B cell (primary cell): ENCODE measurements at places on chromosomes 2 and 18. TPM values are rescaled to one million over a fixed set of nuclear protein-coding genes. Genes with fewer than 3 reads are reported as not detected.

KIF5C gene
- total RNA-seq, result 6.0 and 6.1 TPM in 2 replicates

NEMP2 gene
- total RNA-seq, result 17.3 and 22.4 TPM in 2 replicates

ABCB11 gene
- total RNA-seq, result not detected in 2 replicates

KCNG2 gene
- not detected in 2 replicates for total RNA-seq

ITPRID2 gene
- total RNA-seq, result 42.5 and 47.6 TPM in 2 replicates

L3MBTL4 gene
- total RNA-seq, result 11.6 and 11.9 TPM in 2 replicates

OR6B2 gene
- total RNA-seq, result not detected in 2 replicates

BCL11A gene
- 373 and 383 TPM in 2 replicates for total RNA-seq

C1GALT1C1L gene
- not detected in 2 replicates for total RNA-seq

GAL3ST2 gene
- total RNA-seq, result 0.51 TPM in 1 of 2 replicates, not detected in the other

- no peak for DNase-seq
Observed at GRCh38 chr2:222074674-222075073, 224.1 kb downstream of the PAX3 start.

GRCh38 chr18:44954257-44954656, 273.6 kb downstream of the SETBP1 start:
- no peak for DNase-seq

DNA sequence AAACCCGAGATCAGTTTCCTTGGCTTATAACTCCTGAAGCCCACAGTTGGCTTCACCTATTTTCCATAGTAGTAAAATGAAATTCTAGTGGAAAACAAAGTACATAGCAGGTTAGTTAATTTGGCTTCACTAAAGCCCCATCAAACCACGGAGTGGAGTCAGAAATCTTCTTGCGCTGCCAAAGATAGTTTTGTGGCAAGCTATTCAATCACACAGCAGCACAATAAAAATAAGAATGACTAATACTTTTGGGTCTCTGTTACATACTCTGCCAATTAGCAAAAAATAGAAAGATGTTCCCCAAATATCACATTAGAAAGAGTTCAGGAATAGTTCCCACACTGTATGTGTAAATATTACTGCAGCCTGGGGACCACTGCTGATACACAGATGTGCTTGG, 175.2 kb upstream of the NOL4 start:
- no peak for DNase-seq

GRCh38 chr2:36469106-36469477, 113.5 kb downstream of the CRIM1 start:
- DNase-seq, result no peak

- no peak for DNase-seq
Observed at GRCh38 chr2:235263205-235264120, 230.4 kb upstream of the AGAP1 start.

DNA sequence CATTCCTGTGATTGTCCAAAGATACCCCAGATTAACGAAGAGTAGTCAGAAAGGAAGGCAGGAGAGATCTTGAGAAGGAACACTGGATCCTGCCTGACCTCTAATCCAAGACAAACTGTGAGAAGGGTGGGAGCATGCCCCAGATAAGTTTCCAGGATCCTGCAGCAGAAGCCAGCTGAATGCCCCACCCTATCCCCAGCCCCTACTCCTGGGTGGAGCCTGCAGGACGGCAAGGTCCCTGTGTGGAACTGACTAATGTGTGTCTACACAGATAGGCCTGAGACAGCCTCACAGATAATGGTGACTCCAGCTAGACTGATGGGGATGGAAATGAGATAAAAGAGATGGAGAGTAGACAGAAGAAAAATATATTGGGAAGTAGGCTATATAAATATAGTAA, 174.3 kb downstream of the PDE1A start:
- no peak for DNase-seq

- DNase-seq, result no peak
Observed at GRCh38 chr2:219645631-219646527, 18.4 kb downstream of the SLC4A3 start.

DNA sequence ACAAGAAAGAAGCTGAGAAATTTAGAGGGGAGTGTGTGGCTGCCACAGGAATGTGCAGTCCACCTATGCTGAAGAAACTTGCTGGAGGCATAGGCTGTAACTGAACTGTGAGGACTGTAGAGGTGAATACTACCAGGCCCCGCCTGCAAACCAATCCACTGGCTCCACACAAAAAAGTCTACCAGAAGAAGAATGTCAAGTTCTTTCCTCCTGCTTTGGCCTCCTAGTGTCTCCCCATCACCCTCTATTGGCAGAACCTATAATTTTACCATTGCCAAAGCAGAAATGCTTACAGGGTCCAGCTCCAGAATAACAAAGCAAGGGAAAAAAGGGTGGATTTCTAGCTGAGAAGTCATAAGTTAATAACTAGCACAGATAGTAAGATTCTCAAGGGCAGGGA, 5.9 kb upstream of the ATP5MC3 start:
- no peak for DNase-seq

DNA sequence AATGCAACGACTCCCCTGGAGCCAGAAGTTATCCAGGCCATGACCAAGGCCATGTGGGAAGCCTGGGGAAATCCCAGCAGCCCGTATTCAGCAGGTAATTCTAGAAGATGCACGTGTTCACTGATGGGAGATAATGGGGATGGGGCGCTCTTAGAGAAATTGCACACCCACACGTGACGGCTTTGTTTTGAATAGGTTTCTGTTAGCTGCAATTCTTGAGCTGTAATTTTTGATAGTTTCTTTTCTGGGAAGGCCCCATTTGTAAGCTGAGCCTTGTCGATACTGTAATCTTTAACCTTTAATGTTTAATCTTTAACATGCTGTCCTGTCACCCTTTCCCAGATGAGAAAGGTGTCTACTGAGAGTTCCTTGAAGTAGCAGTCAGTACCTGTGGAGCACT, 3.6 kb downstream of the SCLY start:
- DNase-seq, result no peak

GRCh38 chr2:65980531-65980930, 454.4 kb upstream of the MEIS1 start:
- no peak for DNase-seq

DNA sequence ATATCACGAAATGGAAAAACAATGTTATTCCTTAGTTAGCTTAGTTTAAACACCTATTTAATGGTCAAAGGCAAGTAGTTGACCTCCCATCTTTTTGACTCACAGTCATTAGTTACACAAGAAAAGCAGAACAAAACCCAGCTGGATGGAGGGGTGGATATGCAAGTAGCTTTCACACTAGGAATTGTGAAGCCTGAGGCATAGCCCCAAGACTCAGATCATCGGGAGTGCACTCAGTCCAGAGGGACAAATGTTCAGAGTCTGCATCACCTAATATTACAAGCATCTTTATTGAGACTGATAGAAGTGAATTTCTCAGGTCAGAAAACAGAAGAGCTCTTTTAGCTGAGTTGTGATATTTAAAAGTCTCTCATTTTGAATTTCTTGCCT, 15.5 kb upstream of the CPS1 start:
- DNase-seq, result no peak
